ENCODE measurements at places on chromosomes 3 and 15.

DNA sequence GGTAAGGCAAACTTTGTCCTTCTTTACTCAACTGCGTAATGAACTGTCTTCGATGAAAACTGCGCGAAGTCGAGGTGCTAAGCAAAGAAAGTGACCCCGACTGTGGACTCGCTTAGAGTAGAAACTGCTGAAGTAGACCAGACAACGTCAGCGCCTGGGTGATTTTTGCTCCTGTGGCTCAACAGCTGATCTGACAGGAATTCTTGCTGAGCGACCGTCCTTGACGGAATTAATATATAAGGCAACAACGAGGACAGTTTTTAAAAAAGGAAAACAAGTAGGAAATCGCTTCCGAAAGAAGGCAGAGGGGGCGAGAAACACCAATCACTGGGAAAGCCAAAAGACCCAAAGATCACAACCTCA, 541 bp downstream of the RPS27L start:
- no peak for DNase-seq

GRCh38 chr15:63554337-63554927, 42.8 kb upstream of the FBXL22 start:
- DNase-seq, result no peak

DNA sequence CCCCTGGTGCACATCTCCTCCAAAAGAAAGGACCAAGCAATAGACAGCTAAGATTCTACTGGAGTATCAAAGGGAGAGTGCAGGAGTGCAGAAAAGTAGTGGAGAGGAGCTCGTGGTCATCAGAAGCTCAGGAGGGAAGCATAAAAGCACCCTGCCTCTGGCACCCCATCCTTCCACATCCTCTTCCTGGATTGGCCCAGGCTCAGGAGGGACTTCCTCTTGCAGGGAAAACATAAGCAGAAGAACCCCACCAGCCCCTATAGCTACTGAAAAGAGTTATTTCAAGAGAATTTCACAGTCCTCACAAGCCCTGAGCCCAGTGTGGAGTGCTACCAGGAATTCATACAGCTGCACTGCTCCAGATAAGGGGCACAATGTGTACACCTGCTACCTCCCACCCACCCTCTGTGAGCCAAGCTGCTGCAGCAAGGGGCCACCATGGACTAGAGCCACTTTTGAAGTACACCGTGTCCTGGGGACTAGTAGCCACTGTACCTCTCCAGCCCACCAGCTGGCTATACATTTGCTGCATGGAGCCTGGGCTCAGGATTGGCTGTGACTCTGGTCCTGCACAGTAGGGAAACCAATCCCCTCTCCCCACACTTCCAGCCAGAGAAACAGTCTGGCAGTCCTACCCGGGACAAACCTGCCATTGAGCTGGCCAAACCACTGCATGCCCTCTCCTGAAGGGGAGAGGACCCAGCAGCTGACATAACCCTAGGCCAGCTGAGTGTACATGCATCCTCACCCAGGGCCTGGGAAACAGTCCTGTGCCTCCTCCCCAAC, 43.0 kb downstream of the CD200R1 start:
- no peak for DNase-seq

DNA sequence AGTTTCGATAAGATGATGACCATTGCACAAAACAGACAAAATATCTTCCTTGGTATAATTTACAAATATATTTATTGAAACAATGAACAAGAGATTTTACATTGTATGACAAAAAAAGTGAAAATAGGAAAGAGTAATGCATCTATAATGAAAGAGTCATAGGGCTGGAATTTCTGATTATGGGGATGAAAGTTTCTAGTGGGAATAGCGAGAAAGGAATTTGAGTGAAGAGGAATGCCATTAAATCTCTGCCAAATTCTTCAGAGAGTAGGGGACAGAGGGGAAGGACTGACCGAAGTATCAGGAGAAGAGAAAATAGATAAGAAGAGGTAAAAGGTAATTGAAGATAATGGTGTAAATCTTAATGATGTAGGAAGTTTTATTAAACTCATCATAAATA, 125.4 kb downstream of the VGLL3 start:
- DNase-seq, result no peak

DNA sequence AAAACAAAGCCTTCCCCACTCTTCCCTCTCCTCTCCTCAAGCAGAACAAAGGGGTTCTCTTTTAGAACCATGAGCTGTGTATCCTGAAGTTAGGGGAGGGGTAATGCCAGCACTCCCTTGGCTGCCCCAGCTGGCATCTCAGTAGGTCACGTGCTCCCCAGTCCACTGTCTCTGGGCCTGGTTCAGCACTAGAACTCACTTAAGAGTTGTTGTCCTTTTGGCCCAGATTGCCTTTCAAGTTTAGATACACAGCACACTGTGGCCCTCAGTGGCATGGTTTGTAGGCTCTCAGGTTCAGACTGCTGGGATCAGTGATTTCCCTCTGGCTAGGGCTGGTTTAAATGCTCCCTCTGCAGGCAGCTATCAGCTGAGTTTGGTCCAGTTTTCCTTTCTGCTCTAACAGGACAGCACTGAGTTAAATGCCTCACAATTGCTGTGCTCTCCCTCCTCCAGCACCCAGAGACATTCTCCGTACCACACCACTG, 188.4 kb upstream of the ST8SIA2 start:
- no peak for DNase-seq

DNA sequence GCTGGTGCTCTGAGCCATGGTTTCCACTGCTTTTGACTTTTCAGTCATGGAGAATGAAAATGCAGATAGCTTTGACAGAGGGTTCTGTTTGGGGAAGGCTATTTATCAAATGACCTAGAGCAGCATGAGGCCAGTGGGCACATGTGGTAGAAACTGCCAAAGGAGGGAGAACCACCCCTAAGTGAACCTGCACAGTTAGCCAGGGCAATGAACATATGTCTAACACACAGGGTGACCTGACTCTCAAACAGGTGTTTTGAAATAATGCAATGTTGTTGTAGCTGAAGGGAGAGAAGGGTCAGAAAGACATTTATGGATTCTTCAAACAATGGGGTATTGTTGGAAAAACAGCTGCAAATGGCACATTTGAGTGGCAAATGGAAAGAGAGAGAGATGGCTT, 174.4 kb upstream of the FAM3D start:
- DNase-seq, result no peak

- DNase-seq, result no peak
Measured at GRCh38 chr15:87556886-87557285, 699.7 kb downstream of the NTRK3 start.

GRCh38 chr15:73889762-73890124, 16.4 kb downstream of the TBC1D21 start:
- no peak for DNase-seq

- no peak for DNase-seq
Measured at GRCh38 chr3:110588906-110589305, 482.7 kb upstream of the NECTIN3 start.

- DNase-seq, result no peak
Measured at GRCh38 chr3:134229038-134229437, 21.6 kb downstream of the RYK start.

DNA sequence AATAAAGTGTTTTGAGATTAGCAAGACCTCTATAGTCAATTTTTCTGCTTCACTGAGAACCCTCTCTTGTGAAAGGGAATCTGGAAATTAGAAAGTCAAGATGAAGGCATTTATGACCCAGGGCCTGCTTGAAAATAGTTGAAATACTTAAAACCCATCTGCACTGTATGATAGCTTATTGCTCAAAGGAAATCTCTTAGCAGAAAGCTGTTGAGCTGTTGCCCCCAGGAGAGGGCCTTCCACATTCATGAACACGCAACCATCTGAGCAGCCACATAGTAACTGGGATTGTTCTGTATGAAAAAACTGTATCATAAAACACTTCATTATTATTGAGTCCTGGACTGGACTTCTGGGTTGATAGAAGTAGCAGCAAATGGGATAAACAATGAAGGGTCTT, 106.4 kb upstream of the PTX3 start:
- DNase-seq, result no peak

- DNase-seq, result no peak
Measured at GRCh38 chr3:127431066-127431465, 143.2 kb upstream of the PRR20G start.

- DNase-seq, result no peak
Measured at GRCh38 chr3:138569090-138569489, 25.0 kb downstream of the CEP70 start.

GRCh38 chr3:119457246-119457645, 6.2 kb downstream of the TMEM39A start:
- no peak for DNase-seq

- no peak for DNase-seq
Measured at GRCh38 chr3:64161481-64161952, 63.7 kb downstream of the PRICKLE2 start.

GRCh38 chr15:28921336-28921735, 35.6 kb downstream of the APBA2 start:
- DNase-seq, result no peak

DNA sequence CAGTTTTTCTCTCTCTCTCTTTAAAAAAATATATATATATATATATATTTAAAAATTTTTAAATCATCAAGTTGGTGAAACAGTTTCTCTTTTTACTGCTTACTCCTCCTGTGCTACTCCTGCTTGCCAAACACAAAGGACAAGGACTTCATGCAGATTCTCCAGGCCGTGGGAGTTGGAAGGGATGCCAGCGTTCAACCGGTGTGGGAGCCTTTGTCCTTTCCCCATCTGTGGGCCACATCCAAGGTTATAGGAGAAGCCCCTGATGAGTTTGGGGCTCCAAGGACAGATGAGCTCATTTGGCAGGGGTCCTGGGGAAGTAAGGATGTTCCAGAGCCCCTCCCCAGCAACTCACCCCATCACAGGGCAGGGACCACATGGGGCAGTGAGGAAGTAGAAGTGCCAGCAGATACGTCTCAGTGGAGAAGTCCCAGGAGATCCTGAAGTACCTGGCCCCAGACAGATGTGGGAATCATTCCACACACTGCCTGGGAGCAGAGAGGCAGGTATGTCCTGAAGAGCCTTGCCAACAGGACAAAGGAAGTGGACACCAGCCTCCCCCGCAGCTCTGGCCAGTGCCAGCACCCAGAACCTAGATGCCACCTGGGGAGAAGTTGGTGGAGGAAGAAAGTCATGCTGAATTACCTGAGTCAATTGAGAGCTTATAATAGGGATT, 36.6 kb downstream of the CCK start:
- no peak for DNase-seq

DNA sequence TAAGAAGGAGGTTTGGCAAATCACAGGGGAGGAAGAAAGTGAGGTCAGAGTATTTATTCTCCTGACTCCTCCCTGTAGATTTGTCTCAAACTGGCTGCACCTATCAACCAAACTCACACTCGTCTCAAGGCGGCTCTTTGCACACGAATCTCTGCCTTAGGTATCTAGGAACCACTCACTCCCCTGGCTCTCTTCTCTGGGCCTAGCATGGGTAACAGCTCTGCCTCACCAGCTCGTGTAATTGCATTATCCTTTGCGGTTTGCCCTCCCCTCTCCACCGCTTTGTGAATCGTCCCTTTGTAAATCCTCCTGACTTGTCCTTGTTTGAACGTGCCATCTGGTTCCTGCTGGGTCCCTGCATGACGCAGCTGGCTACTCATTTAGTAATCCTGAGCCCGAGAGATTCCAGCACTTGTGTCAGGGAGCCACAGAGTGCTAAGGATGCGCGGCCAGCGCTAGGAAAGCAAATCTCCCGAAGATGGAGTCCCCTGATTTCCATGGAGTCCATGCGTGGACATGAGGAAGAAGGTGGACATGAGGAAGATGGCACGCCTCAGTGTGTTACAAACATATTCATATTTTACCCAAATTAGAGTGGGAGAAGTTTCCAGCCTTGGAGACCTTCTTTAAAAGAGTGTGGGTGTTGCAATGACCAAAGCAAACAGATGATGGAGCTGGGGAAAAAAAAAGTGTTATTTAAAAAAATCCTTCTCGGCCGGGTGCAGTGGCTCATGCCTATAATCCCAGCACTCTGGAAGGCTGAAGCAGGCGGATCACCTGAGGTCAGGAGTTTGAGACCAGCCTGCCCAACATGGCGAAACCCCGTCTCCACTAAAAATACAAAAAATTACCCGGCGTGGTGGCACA, 26.7 kb downstream of the NRROS start:
- no peak for DNase-seq

GRCh38 chr3:157573780-157574378, 70.7 kb upstream of the VEPH1 start:
- DNase-seq, result no peak

DNA sequence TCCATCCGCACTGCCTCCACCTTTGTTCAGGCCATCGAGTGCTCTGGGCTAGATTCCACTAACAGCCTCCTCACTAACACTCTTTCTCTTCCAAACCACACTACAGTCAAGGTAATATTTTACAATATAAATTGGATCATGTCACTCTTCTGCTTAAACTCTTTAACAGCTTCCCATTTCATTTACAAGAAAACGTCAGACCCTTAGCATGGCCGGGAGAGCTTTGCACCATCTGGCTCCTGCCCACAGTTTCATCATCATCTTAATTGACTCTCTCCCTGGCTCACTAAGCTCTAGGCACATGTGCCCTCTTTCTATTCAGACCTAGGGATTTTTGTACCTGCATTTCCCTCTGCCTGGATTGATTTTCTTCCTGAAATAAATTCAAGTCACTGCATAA, 354.7 kb downstream of the FGF12 start:
- DNase-seq, result no peak

GRCh38 chr3:141181819-141182218, 49.8 kb upstream of the PXYLP1 start:
- DNase-seq, result no peak

DNA sequence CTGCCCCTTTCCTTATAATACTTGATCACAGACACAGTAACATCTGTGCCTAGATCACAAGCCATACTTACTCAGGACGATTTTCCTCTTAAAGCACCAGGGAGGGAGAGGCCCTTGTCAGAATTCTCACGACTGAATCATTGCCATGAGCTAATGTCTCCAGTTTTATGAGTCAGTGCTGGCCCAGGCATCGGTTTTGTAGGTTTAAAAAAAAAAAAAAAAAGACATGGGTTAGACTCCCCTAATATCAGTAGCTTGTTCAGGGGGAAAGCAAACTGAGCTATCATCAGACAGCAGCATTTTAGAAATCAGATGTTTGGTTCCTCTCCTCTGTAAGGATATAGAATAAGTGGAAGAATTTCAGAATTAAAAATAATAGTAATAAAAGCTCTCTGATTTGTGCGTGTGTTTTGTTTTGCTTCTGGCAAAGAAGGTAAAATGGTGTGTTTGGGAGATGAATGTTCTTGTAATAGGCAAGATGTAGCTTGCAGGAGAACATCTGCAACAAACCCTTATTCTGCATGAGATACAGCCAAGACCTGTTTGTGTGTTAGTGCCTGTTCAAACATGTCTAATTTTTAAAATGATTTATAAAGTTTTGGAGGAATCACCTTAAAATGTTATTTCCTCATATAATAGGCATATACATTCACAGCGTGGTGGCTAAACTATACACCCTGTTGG, 193.6 kb downstream of the TP63 start:
- no peak for DNase-seq

Measured in stimulated activated CD8-positive, alpha-beta memory T cell treated with anti-CD3 and anti-CD28 coated beads, Interleukin-15, amount 100 ng/mL, for 24 hours (primary cell).